Cardiac fibroblast (primary cell): ENCODE measurements at places on chromosomes 1 and 21.
A peak's percentile ranks its signal among the peaks of the same experiment; 100 is the strongest.

DNA sequence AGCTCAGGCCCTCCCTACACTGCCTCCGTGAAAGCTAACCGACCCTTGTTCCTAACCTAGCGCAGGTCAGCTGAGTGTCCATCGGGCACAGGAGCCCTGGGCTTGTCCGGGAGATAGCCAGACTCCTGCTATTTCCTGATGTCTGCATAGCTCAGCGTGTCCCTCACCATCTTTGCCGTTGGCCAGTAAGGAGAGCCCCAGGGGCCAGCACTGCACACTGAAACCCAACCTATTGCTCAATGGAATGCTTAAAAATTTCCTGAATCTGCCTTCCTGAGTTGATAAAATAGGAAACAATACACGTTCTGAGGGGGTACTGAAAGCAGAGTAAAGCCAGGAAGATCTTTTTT is 2.2 kb downstream of the RUNX1 start:
- DNase-seq, result no peak

DNA sequence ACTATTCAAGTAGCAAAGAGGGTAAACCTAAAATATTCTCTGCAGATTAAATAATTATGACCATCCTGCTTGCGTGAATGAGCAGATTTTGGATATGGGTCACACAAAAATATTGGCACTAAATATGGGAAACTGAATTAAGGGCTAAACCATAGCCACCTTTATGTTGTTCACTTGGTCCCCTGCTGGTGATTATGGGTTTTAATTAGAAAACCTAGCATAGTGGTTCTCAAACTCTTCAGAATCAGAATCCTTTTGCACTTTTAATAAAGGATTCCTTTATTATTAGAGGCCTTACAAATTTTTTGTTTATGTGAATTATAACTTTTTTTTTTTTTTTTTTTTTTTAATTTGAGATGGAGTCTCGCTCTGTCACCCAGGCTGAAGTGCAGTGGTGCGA is 38.5 kb upstream of the ZNHIT6 start:
- DNase-seq, result no peak

- DNase-seq, result peak; percentile 74
Observed at GRCh38 chr1:193558491-193559028, 372.1 kb upstream of the B3GALT2 start.

GRCh38 chr1:32892368-32893197 is 6.3 kb downstream of the HPCA start:
- no peak for DNase-seq

DNA sequence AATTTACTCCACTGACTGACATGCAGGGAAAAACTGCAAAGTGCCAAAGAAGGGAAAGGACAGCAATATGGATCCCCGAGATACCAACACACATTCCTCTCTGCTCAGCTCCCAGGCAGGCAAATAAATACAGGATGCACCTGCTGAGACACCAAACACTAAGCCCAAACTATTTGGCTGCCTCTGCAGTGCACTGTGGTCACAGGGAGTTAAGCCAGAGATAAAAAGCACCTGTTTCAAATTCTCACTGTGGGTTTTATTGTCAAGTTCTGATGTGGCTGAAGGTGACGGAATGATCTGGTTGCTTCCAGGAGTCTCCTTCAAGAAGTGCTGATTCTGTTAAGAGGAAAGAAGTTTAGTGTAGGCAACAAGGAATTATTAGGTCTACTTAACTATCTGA is 17.7 kb downstream of the TEX38 start:
- no peak for DNase-seq

- DNase-seq, result peak; percentile 71
Observed at GRCh38 chr1:20640183-20640597, 6.9 kb downstream of the PINK1 start.

GRCh38 chr1:93878501-93878888 is 511 bp downstream of the DNTTIP2 start:
- peak; percentile 7 for DNase-seq

DNA sequence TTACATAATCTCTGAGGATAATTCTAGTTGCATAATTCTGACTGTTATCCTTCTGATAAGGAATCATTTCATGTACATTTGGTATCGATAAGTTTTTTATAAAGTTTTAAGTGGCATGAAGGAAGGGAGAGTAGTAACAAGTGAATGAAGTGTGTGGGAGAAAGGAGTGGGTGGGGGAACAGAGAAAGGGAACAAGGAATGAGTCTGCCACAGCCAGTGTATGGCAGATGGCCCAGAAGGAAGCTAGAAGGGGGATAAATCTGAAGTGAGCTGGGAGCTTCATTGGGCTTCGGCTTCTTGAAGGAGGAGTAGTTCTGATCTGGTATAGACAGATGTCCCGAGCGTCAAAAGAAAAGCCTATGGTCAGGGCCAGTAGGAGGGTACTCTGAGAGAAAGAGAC is 18.6 kb downstream of the ZBTB40 start:
- DNase-seq, result no peak

- DNase-seq, result peak; percentile 21
Observed at GRCh38 chr1:171254859-171255258, 6.6 kb downstream of the FMO1 start.
